ENCODE measurements at places on chromosomes 1 and 21. TPM values are rescaled to one million over a fixed set of nuclear protein-coding genes. Genes with fewer than 3 reads are reported as not detected.

Gene AMY1B
- total RNA-seq = not detected

Gene HSD3B1
- total RNA-seq = not detected

Gene GBP2
- total RNA-seq = 6.7 TPM

Gene SYT2
- not detected for total RNA-seq

Gene UBXN10
- total RNA-seq = not detected

Gene RYR2
- under 0.01 TPM for total RNA-seq

Gene SMPDL3B
- total RNA-seq = not detected

Gene SPOCD1
- total RNA-seq = 47.8 TPM

Gene ZBTB8A
- total RNA-seq = 8.0 TPM

Gene ITLN2
- not detected for total RNA-seq

Gene NBPF12
- 8.5 TPM for total RNA-seq

Gene HJV
- not detected for total RNA-seq

Gene CTSK
- 5.0 TPM for total RNA-seq

Gene F13B
- total RNA-seq = not detected

Gene GUCA2A
- total RNA-seq = not detected

Gene SPRR3
- total RNA-seq = not detected

Gene LRRC71
- 0.37 TPM for total RNA-seq
